Lung microvascular endothelial cell (primary cell): ENCODE measurements at places on chromosomes 1 and 21. TPM values are rescaled to one million over a fixed set of nuclear protein-coding genes. Genes with fewer than 3 reads are reported as not detected.

The NMNAT2 gene
- total RNA-seq = 0.20 and 0.22 TPM in 2 replicates

The NUP210L gene
- under 0.01 and 0.20 TPM in 2 replicates for total RNA-seq

The ATP6V1G3 gene
- total RNA-seq = not detected in 2 replicates

The FCRL3 gene
- not detected in 2 replicates for total RNA-seq

The TMEM51 gene
- total RNA-seq = 5.9 and 9.3 TPM in 2 replicates

The CHI3L2 gene
- total RNA-seq = not detected in 2 replicates

The ATP8B2 gene
- total RNA-seq = 38.4 and 54.4 TPM in 2 replicates

The ANGPTL1 gene
- under 0.01 and 0.22 TPM in 2 replicates for total RNA-seq

The GNB1 gene
- 72.4 and 93.5 TPM in 2 replicates for total RNA-seq

The PAQR6 gene
- 0.22 and 0.60 TPM in 2 replicates for total RNA-seq

The AQP10 gene
- total RNA-seq = under 0.01 TPM in 1 of 2 replicates, not detected in the other

The C1QTNF12 gene
- 0.20 and 0.22 TPM in 2 replicates for total RNA-seq

The ALX3 gene
- total RNA-seq = not detected in 2 replicates

The ELF3 gene
- total RNA-seq = under 0.01 TPM in 1 of 2 replicates, not detected in the other

The KLHDC9 gene
- total RNA-seq = 0.65 and 0.99 TPM in 2 replicates

The FASLG gene
- total RNA-seq = not detected in 2 replicates

The PRDM16 gene
- total RNA-seq = 0.22 TPM in 1 of 2 replicates, not detected in the other

The CYP2J2 gene
- under 0.01 and 0.20 TPM in 2 replicates for total RNA-seq

The GNG4 gene
- under 0.01 and 0.22 TPM in 2 replicates for total RNA-seq

The PLA2G4A gene
- total RNA-seq = 15.1 and 16.8 TPM in 2 replicates

The GJA8 gene
- total RNA-seq = not detected in 2 replicates

The AMPD1 gene
- not detected in 2 replicates for total RNA-seq

The OR10K2 gene
- total RNA-seq = not detected in 2 replicates

The SLC2A5 gene
- under 0.01 and 0.20 TPM in 2 replicates for total RNA-seq

The PBX1 gene
- total RNA-seq = 0.99 and 1.3 TPM in 2 replicates

The PPIAL4G gene
- total RNA-seq = not detected in 2 replicates

The GPR25 gene
- not detected in 2 replicates for total RNA-seq

The NLRP3 gene
- under 0.01 TPM in 2 replicates for total RNA-seq

The IL6R gene
- total RNA-seq = 7.6 and 9.7 TPM in 2 replicates

The U2AF1 gene
- total RNA-seq = 15.9 and 16.7 TPM in 2 replicates

The MAP1LC3C gene
- total RNA-seq = under 0.01 TPM in 1 of 2 replicates, not detected in the other

The BEND5 gene
- total RNA-seq = 0.87 and 1.4 TPM in 2 replicates

The HCRTR1 gene
- 1.5 and 5.4 TPM in 2 replicates for total RNA-seq

The TRIM67 gene
- total RNA-seq = not detected in 2 replicates

The EXTL1 gene
- under 0.01 TPM in 2 replicates for total RNA-seq

The PTGFR gene
- total RNA-seq = under 0.01 and 0.22 TPM in 2 replicates

The OR2T4 gene
- total RNA-seq = not detected in 2 replicates

The KIAA1614 gene
- 1.5 and 3.6 TPM in 2 replicates for total RNA-seq

The LRRC3 gene
- total RNA-seq = 0.65 and 0.99 TPM in 2 replicates

The DCDC2B gene
- total RNA-seq = not detected in 2 replicates

The NEGR1 gene
- under 0.01 and 0.44 TPM in 2 replicates for total RNA-seq

The HSD3B2 gene
- not detected in 2 replicates for total RNA-seq

The GJB3 gene
- total RNA-seq = not detected in 2 replicates

The PTPRU gene
- total RNA-seq = 1.8 and 2.6 TPM in 2 replicates

The SPRR1A gene
- total RNA-seq = not detected in 2 replicates

The DIO1 gene
- total RNA-seq = not detected in 2 replicates

The TEX35 gene
- total RNA-seq = not detected in 2 replicates

The LCE2C gene
- total RNA-seq = not detected in 2 replicates

The MYBPH gene
- total RNA-seq = not detected in 2 replicates

The RPTN gene
- total RNA-seq = not detected in 2 replicates

The LY9 gene
- not detected in 2 replicates for total RNA-seq

The CFAP141 gene
- not detected in 2 replicates for total RNA-seq

The MSH4 gene
- total RNA-seq = 0.22 and 0.40 TPM in 2 replicates

The CYP4B1 gene
- total RNA-seq = not detected in 2 replicates

The SF3B4 gene
- total RNA-seq = 7.5 and 8.3 TPM in 2 replicates

The TSHB gene
- total RNA-seq = not detected in 2 replicates
